ENCODE measurements at places on chromosomes 5 and 9.

DNA sequence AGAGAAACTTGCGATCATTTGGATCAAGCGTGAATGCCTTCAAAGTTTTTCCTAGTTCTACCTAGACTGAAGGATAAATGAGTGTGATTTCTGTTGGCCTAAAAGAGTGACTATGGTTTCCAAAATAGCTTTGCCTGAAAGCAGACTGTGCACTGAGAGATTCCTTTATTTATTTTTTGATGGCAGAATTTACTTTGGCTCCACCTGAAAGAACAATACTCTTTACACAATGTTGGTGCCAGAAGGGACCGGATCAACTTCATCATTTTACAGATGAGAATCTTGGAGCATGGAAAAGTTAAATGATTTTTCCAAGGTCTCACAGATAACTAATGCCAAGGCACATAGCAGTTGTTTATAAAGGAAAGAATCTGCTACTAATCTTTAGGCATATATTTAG, 199.6 kb downstream of the KCTD16 start:
- no peak for DNase-seq

DNA sequence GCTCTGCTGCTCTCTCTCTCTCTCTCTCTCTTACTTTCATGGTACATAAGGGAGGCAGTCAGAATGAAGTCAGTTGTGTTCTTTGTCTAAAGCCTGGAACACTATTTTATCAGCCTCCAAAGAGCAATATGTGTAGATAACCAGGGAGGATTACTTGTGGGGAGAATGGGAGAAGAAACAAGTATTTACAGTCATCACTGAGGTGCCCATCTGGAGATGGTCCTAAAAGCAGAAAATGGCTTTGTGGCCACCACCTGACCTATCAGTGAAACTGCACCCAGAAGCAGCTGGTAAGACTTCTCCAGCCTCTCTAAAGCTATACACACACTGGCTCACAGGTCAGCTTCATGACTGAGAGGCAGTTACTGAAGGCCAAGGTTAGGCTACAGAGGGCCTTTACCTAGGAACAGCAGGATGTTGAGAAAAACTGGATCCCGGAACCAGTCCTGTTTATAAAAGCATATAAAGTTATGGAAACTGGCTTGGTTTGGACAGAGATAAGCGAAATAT, 75.1 kb downstream of the MRPS27 start:
- DNase-seq = no peak

GRCh38 chr5:72497823-72498222, 9.4 kb downstream of the ZNF366 start:
- no peak for DNase-seq

DNA sequence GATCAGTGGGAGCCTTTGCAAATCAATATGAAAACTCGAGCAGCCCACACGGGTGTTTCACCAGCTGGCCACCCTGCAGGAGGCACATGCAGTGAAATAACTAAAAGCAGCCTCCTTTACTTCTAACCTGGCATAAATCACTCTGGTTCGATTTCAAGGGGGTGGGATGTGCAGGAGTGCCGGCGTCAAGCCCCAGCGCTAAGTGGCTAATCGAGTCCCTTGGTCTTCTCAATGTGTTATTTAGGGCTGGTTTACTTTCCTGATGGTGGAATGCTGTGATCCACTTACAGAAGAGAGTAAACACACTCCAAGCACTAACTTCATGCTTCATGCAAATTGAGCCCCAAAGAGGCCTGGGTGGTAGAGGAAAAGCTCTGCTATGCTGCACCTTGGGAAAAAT, 109.4 kb downstream of the TMEM174 start:
- DNase-seq = peak; percentile 45

DNA sequence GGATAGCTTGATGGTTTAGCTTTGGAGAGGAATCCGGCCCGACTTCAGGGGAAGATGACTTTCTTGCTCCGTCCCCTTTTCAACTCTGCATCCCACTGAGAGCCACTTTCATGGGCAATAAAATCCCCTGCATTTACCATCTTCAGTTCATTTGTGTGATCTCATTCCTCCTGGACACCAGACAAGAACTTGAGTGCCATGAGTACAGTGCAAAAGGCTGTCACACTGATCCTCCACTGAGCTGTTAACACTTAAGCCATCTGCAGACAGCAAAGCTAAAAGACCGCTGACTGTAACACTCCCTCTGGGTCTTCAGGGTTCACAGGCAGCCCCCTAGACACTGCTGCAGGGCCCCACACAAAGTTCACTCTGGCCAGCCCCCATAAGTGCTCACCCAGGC, 48.3 kb upstream of the TCERG1 start:
- no peak for DNase-seq

DNA sequence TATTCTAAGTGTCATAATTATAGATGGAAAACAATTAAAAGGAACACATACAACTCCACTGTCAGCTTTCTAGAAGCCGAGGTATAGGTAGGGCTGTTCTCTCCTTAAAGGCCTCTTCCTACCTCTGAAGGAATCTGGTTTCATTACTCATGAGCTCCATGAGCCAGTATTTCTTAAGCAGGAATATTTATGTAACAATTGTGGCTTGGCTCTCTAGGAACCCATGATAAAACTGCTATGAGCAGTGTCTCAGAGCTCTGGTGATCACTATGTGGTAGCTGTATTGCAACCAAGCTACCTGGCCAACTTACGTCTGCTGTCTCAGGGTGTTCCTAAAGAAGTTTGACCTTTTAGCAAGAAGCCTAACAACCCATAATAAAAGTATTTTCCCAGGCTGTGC, 157.7 kb downstream of the CEP120 start:
- no peak for DNase-seq

GRCh38 chr5:76660360-76660759, 37.2 kb upstream of the F2RL2 start:
- no peak for DNase-seq

- DNase-seq = no peak
Observed at GRCh38 chr9:33921967-33922895, 105.3 kb downstream of the UBE2R2 start.

GRCh38 chr5:18800293-18801025, 1166.2 kb downstream of the TAF11L14 start:
- no peak for DNase-seq

- no peak for DNase-seq
Observed at GRCh38 chr9:3290231-3290840, 235.5 kb downstream of the RFX3 start.

- DNase-seq = no peak
Observed at GRCh38 chr9:113580954-113581311, 117.4 kb downstream of the RGS3 start.

GRCh38 chr5:142151436-142152383, 43.1 kb downstream of the NDFIP1 start:
- peak; percentile 19 for DNase-seq

DNA sequence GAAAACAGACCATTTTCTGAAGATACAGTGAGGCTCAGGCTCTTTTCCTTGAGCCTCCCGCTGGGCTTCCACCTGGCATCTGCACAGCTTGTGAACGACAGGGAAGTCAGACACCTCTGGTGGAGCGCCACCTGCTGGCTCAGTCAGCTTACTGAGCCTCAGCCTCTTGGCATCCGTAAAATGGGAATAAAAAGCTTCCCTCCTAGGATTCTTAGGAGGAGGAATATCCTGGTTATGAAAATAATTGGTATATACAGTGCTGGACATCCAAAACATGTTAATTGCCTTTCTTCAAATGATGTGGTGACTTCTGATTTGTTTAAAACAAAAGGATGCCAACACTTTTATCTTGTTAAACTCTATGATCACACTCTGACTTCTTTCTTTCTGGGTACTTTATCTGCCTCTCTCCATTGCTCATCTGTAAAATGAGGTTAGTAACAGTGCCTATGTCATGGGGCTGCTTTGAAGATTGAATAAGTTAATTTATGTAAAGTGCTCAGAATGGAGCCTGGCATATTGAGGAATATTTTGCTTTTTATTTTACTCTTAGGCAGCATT, 67.5 kb downstream of the MAMDC2 start:
- peak; percentile 73 for DNase-seq

DNA sequence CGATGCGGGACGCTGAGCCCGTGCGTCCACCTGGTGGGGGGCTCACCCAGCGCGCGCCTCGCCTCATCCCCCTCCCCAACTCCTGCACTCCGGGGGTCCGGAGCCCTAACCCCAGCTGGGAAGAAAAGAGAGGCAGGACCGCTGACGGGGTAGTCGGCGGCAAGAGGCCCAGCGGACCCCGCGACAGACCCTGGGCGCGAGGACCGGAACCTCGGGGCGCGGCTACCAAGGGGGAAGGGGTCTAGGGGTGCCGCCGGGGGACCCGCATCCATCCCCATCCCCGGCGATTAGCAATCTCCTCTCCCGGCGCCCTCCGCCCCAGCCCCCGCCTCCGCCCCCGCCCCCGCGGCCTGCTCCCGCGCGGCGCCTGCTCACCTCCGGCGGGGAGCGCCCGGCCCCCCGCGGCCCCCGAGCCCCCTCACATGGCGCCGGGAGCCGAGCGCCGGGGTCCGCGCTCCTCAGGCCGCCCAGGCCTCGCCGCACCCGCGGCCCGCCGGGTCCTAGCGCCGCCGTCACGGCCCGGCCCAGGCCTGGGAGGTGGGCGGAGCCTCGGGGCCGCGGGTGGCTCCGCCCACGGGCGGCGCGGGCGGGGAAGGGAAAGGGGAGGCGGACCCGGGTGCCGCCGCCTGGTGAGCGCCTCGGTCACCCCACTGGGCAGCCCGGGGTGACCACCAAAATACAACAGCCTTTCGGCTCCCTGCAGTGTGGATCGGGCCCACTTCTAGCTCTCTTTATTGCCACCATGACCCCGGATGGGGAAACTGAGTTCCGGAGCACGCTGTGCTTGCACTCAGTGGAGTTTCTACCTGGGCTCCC, at the start of gene ST6GALNAC6:
ST6GALNAC6 (minus strand) TSS at position 476 of the 816 bp plus-strand sequence. CDS start 1,622 bp downstream, outside the sequence.
- peak; percentile 27 for DNase-seq

DNA sequence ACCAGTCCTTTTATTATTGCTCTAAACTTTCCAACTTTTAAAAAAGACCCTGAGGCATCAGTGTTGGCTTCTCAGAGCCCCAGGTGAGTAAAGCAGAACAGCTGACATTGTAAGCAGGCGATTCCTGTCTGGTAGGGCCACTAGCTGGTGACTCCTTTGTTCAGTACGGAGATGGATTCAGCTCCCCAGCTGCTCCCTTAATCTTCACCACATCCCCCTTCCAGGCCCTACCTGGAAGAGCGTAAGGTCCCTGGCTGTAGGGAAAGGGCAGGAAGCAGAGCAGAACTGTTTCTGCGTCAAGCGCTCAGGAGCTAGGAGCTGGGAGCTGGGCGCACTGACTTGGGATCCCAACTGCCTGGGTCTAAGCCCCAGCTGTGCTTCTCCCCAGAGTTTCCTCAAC, 203.7 kb upstream of the TAS2R1 start:
- DNase-seq = no peak

DNA sequence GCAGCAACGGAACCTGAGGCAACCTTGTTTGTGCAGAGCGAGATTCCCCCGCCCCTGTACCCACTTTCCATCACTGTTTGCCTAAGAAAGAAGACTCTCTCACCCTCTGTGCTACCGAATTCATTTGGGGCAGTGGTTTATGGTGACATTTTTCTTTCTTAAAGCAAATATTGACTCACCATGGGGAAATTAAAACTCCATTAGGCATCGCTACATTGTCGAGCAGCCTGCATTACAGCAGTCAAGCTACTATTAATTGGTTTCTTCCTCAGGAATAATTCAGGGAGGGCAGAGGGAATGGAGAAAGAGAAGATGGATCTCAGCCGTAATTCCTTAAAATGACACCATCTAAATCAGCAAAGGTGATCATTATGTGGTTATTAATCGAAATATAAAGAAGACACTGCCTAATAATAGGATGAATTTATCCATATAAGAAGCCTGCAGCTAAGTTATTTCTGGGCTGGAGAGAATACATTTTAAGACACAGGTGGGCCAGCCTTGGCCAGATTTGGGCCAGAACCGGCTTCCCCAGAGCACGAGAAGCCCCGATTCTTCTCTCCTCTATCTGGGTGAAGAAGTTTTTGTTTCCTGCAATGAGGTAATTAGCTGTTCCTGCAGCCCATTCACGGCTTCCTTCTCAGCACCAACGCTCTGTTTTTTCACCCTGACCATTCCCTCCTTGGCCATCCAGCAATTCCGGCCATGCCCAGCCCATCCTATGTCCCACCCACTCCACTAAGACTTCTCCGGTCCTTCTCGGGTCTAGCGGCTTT, 16.8 kb downstream of the CFAP77 start:
- DNase-seq = no peak

- DNase-seq = no peak
Observed at GRCh38 chr5:2810644-2811043, 59.2 kb upstream of the IRX2 start.

DNA sequence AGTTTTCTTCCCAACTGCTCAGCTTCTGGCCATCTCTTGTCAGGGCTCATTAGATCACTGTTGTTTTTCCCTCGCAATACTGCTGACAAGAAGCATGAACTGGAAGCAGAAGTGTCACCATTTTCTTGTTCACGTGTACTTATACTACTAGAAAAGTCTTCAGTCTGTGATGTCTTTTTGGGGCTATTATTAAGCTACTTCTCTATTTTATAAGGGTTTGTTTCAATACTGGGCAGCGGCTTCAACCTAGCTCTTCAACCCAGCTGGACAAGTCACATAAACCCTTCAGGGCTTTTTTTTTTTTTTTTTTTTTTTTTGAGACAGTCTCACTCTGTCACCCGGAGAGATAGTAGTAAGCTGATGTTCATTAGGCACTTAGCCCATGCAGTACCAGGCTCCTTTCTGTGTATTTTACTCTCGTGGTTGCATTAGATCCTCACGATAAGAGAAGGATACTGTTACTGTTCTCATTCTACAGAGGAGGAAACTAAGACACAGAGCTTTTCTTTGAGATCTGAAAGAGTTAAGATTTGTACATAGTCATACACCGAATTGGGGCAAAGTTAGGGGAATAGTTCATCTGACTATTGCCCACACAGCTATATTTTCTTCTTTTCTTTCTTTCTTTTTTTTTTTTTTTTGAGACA, 20.5 kb downstream of the RAPGEF1 start:
- no peak for DNase-seq

DNA sequence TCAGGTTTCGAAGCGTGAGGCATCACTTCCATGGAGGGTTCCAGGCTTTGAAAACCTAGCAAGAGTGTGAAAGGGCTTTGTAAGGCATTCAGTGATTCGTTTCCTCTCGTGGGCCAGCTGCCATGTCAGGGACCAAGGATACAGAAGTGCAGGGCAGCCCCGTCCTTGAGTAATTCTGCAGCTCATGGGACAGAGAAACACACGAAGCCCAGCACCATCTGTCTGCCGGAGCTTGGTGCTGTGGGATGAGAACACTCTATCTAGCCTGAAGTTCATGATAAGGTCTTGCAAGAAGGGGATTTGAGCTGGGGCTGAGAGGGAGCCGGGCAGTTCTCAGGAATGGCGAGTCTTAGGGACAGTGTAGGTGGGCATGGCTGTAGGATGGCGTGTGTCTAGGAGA, 55.8 kb downstream of the ANKRD33B start:
- DNase-seq = no peak

DNA sequence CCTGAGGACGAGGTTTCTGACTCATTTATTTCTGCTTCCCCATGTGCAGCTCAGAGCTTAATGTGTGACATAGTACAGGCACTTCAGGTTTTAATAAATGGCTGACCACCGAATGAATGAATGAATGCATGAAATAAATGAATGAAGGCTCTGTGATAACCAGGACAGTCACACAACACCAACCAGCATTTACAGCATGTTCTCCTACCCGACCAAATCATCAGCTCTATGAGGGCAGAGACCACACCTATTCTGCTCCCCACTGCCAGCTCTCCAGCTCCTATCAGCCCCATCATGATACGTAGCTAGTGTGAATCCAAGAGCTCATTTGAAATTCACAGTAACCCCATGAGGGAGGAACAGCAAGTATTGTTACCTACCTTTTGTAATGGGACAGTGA, 4.8 kb downstream of the TMOD1 start:
- DNase-seq = no peak

- no peak for DNase-seq
Observed at GRCh38 chr9:100074093-100074492, 24.7 kb downstream of the ERP44 start.

Measured in NCI-H1105 (cell line).